ENCODE measurements at places on chromosomes 13 and 19. TPM values are rescaled to one million over a fixed set of nuclear protein-coding genes. Genes with fewer than 3 reads are reported as not detected.

ZNF555 gene
- total RNA-seq: 10.3 TPM

CATSPERD gene
- not detected for total RNA-seq

ATP4A gene
- not detected for total RNA-seq

GIPC1 gene
- total RNA-seq: 50.2 TPM

RPL18 gene
- 789 TPM for total RNA-seq

MARCHF2 gene
- total RNA-seq: 44.7 TPM

OR7C1 gene
- total RNA-seq: 0.04 TPM

PRSS57 gene
- total RNA-seq: not detected

OR7D2 gene
- total RNA-seq: not detected

PAF1 gene
- total RNA-seq: 38.7 TPM

TEX26 gene
- 0.31 TPM for total RNA-seq

KLK4 gene
- 1.1 TPM for total RNA-seq

ZNF260 gene
- total RNA-seq: 13.5 TPM

PPM1N gene
- total RNA-seq: 1.8 TPM

F2RL3 gene
- total RNA-seq: 2.5 TPM

C13orf42 gene
- not detected for total RNA-seq

KCNN4 gene
- total RNA-seq: 3.0 TPM

ERICH4 gene
- total RNA-seq: not detected

SLC15A1 gene
- total RNA-seq: 0.22 TPM

IFNL1 gene
- total RNA-seq: not detected

ZNF256 gene
- total RNA-seq: 6.5 TPM

IGSF23 gene
- not detected for total RNA-seq

KCNJ14 gene
- 0.71 TPM for total RNA-seq

ZNF302 gene
- 46.3 TPM for total RNA-seq

GJB2 gene
- 6.4 TPM for total RNA-seq

KCNRG gene
- 0.45 TPM for total RNA-seq

FPR1 gene
- total RNA-seq: 15.5 TPM

SCN1B gene
- 13.8 TPM for total RNA-seq

CALR3 gene
- total RNA-seq: not detected

ZNF729 gene
- not detected for total RNA-seq

SELENOV gene
- total RNA-seq: not detected

IGFL3 gene
- not detected for total RNA-seq

ETHE1 gene
- total RNA-seq: 33.3 TPM

CNN1 gene
- 35.7 TPM for total RNA-seq

TECR gene
- total RNA-seq: 101 TPM

RETN gene
- total RNA-seq: 1.1 TPM

All from sciatic nerve (tissue), 2 donors.